ENCODE measurements at places on chromosomes 16 and 17.

GRCh38 chr16:70331588-70332358 is 14.9 kb upstream of the DDX19A start:
- no peak for DNase-seq

DNA sequence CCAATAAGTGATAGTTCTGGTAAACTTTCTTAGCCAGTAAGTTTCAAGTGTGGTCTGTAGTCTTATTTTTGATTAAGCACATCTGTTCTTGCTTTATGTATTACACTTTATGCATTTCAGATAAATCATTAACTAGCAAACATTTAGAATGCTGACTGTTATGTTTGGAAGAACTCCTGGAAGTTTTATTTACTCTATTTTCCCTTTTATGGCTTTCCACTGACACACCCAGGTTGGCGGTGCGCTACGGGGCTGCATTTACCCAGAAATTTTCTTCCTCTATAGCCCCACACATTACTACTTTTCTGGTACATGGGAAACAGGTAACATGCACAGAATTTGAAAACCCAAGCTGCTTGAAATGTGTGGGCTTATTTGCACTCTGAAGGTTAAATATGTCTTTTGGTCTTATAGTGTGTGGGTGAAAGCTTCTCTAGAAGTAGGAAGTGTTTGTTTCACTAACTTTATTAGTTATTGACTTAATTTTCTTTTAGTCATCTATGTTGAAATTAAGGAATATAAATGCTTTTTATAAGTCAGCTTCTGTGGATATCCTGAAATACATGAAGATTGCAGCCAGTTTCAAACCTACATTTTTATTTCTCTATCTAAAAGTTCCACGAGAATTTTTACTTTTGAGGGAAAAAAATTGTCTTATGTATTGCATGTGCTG is 203.7 kb downstream of the PHKB start:
- DNase-seq = no peak

DNA sequence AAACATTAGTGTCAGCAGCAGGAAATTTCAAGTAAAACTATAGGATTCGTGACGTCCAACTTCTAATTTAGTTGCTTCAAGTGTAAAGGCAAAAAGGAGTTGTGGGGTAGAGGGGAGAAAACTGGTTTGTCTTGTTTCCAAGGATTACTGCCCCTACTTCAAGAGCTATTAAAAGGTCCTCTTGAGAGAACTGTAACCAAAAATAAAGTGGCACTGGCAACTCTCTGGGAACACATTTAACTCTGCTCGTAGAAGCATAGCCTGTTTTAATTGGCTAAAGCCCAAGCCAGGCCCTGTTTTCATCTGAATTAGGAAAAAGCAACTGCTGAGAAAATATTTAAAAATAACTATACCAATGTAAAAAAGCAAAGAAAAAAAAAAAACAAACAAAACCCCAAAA is 51.8 kb upstream of the AKAP1 start:
- no peak for DNase-seq

DNA sequence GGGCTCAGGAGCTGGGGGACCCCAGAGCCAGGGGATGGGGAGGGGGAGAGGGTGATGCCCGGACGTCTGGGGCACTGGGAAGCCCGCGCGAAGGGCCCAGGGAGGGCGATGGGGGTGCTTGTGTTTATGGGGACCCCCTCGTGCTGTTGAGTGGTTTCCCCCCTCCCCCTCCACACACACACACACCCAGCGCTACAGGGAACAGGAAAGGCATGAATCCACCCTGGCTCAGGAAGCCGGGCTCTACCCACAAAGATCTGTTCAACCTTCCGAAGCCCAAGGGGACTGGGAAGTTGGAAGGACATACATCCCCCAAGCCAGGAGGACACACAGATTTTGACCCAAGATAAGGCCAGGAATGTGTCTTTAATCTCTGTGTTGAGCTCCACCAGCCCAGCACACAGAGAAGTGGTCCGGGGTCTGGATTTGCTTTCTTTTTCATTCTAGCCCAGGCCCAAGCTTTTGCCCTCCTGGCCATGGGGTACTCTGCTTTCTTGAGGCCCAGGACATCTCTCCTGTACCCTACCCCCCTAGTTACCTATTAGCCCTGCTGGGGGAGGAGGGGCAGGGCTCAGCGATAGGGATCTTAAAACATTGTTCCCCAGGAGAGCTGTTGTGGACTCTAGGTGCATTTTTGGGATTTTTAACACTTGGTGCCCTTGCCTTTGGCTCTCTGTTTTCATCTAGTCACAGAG is 1.2 kb downstream of the UBALD2 start:
- peak; percentile 57 for DNase-seq

- DNase-seq = no peak
Observed at GRCh38 chr17:16297367-16298139, 55.7 kb downstream of the CENPV start.

DNA sequence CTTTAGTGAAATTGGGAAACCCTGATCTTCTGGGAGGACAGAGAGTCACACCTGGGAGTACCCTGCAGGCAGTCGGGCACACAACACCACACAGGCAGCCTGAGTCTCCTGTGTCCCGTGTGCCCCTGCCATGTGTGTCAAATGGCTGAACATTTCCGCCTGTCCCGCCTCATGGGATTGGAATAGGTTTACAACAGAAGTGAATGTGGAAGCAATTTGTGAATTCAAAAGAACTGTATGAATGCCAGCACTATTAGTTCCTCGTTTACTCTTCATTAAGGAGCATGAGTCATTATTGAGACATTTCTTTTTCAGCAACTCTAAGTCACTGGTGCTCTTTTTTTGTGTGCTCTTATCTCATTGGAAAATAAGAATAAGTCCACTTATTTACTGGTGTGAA is 226.5 kb downstream of the PMP22 start:
- DNase-seq = no peak

GRCh38 chr17:40027614-40028012 is 12.4 kb downstream of the CSF3 start:
- no peak for DNase-seq

- no peak for DNase-seq
Observed at GRCh38 chr16:918741-919657, 51.8 kb downstream of the LMF1 start.

DNA sequence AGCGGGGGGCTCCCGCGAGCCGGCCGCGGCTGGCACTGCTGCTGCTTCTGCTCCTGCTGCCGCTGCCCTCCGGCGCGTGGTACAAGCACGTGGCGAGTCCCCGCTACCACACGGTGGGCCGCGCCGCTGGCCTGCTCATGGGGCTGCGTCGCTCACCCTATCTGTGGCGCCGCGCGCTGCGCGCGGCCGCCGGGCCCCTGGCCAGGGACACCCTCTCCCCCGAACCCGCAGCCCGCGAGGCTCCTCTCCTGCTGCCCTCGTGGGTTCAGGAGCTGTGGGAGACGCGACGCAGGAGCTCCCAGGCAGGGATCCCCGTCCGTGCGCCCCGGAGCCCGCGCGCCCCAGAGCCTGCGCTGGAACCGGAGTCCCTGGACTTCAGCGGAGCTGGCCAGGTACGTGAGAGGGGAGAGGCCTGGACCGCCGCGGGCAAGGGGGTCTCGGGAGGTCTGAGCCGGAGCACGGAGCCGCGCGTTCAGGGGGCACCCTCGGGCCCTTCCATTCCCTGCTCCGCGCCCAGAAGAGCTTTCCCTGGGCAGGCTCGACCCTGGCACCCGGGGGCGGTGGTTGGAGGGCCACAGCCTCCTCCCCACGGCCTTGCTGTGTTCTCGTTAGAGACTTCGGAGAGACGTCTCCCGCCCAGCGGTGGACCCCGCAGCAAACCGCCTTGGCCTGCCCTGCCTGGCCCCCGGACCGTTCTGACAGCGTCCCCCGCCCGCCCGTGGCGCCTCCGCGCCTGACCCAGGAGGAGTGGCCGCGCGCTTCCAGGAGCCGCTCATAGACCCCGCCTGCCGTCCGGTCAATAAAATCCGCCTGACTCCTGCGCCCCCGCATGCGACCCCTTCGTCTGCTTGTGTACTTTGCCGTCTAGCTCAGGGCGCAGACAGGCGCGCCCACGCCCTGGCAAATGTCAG is 591 bp downstream of the NPW start:
- DNase-seq = peak; percentile 33

DNA sequence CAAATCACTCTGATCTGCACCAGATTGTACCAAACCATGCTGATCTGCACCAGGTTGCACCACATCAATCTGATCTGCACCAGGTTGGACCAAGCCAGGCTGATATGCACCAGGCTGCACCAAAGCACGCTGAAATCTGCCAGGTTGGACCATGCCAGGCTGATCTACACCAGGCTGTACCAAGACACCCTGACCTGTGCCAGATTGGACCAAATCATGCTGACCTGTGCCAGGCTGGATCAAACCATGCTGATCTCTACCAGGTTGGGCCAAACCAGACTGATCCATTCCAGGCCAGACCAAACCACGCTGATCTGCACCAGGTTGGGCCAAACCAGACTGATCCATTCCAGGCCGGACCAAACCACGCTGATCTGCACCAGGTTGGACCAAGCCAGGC is 15.5 kb downstream of the QRICH2 start:
- no peak for DNase-seq

DNA sequence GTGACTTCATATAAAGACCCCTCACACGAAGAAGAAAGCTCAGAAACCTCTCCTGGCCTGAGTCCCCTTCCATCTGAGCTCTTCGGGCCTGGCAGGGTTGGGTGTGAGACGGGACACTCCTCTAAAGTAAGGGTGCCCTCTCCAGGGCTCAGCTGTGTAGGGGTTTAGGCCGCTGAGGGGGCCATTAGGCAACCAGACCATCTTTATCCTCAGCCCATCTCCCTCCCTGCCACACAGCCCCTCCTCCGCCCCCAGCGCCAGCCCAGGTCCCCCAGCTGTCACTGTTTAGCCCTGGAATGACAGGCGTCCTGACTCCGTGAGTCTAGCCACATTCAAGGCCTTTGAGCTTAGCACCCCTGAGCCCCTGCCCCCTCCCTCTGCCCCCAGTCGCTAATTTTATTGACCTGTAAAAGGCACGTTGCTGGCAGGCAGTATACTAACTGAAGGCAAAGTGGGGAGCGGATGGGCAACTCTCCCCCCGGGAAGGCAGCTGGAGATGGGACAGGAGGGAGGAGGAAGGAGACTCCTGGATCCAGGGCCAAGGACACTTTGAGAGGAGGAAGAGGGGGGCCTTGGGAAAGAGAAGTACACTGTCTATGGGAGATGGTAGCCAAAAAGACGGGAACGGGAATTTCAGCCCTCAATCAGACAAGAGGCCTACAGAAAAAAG is 592 bp upstream of the ZNF385C start:
- peak; percentile 45 for DNase-seq

DNA sequence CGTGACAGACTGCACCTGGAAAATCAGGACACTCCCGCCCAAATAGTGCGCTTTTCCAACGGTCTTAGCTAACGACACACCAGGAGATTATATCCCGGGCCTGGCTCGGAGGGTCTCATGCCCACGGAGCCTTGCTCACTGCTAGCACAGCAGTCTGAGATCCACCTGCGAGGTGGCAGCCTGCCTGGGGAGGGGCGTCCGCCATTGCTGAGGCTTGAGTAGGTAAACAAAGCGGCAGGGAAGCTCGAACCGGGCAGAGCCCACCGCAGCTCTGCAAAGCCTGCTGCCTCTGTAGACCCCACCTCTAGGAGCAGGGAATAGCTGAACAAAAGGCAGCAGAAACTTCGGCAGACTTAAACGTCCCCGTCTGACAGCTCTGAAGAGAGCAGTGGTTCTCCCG is 5.1 kb downstream of the GALNS start:
- no peak for DNase-seq

GRCh38 chr17:41666708-41667279 is 21.9 kb upstream of the EIF1 start:
- DNase-seq = peak; percentile 93

DNA sequence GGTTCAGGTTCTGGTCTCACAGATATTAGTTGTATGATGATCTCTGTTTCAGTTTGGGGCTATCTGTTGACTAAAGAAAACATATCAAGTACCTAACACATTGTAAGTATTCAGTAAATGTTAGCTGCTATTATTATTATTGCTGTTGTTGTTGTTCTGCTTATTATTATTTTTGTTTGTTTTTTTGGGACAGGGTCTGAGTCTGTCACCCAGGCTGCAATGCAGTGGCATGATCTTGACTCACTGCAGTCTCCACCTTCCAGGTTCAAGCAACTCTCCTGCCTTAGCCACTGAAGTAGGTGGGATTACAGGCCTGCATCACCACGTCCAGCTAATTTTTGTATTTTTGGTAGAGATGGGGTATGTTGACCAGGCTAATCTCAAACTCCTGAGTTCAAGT is 44.5 kb downstream of the ARHGAP17 start:
- DNase-seq = no peak

DNA sequence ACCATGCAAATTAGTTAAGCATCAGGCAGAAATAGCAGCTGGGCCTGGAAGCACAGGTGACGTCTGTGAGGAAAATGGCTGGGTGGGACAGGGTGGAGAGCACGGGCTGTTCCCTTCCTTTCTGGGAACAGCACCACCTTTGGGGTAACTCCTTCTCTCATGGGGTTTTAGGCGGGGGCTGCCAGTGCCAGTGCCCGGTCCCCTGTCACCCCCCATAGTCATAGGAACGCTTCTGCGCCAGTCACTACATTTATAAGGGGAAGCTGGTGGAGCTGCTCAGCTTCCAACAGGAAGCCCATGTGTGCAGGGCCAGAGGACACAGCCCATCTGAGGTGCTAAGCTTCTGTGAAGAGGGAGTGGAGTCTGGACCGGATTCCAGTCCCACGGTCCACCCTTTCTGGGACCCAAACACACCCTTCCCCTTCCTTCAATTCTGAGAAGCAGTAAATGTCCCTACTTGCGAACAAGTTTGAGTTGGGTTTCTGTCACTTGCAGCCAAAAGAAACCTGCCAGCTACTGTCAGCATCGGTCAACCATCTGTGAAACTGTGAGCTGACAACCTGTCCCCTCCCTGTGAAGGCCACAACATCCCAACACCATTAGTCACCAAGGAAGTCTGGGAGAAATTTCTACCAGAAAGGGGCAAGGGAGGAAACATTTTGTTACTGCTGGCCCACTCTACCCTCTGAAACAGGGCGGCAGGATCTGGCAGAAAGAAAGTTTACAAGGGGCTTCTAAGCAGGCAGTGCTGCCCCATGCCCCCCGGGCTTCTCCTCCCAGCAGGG is 86.0 kb upstream of the AMZ2 start:
- no peak for DNase-seq

GRCh38 chr16:66588981-66589713 is 9.9 kb downstream of the CMTM2 start:
- peak; percentile 79 for DNase-seq

DNA sequence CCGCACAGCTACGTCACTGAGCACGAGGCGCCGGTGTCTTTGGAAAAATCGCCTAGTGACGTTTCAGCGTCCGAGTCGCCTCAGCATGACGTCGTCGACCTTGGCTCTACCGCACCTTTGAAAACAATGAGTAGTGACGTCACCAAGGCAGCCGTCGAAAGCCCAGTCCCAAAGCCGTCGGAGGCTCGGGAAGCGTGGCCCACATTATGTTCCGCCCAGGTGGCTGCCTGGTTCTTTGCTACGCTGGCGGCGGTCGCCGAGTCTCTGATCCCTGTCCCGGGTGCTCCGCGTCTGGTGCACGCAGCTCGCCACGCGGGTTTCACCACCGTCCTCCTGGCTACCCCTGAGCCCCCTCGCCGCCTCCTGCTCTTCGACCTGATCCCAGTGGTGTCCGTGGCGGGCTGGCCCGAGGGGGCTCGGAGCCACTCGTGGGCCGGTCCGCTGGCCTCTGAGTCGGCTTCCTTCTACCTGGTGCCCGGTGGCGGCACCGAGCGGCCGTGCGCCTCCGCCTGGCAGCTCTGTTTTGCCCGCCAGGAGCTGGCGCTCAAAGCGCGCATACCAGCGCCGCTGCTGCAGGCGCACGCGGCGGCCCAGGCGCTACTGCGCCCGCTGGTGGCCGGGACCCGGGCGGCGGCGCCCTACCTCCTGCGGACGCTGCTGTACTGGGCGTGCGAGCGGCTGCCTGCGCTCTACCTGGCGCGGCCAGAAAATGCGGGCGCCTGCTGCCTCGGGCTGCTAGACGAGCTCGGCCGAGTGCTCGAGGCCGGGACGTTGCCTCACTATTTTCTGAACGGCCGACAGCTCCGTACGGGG is 1.5 kb downstream of the TMEM102 start:
- DNase-seq = peak; percentile 87
